Activated CD4-positive, alpha-beta T cell treated with anti-CD3 and anti-CD28 coated beads, Interleukin-10, Interleukin-2, amounts not matched to agents 100 ng/mL and 50 ng/mL, durations not matched to agents 16 hours and 8 hours (primary cell): ENCODE measurements at places on chromosomes 2 and 18.

GRCh38 chr2:200862532-200863000 is 1.9 kb downstream of the CLK1 start:
- DNase-seq, result peak; percentile 86

DNA sequence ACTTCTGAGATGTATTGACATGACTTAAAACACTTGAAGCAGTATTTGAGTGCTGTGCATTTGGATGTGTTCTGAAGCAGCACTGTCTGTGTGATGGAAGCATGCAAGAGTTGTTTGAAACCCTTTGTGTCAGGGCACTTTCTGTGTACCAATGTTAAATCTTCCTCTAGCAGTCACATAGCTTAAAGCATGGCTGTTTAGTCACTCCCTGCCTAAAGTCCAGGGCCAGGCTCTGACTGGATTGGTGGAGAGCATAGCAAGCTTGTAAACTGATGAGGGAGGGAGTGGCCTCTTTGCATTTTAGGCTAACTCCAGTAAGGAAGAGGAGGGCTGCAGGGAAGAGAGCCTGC is 73.5 kb downstream of the MYO1B start:
- DNase-seq, result no peak

- DNase-seq, result peak; percentile 61
Measured at GRCh38 chr2:196230061-196230854, 58.9 kb upstream of the STK17B start.

DNA sequence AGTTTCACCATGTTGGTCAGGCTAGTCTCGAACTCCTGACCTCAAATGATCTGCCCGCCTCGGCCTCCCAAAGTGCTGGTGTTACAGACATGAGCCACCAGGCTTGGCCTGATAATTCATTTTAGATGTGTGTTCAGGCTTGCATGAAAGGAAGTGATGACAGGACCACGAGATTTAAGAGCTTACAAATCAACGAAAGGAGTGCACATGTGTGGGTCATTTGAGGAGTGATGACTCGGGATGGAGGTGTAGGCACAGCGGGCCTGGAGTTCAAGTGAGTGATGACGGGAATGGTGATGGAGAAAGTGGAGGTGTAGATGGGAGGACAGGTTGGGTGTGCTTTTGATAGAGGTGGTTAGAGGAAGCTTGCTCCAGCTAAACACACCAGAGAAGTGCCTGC is 742.4 kb downstream of the GALR1 start:
- no peak for DNase-seq

GRCh38 chr2:117621326-117621725 is 193.2 kb upstream of the DDX18 start:
- DNase-seq, result no peak

GRCh38 chr2:238030422-238031155 is 30.2 kb upstream of the SCLY start:
- no peak for DNase-seq

GRCh38 chr2:148726228-148726627 is 81.7 kb downstream of the EPC2 start:
- DNase-seq, result peak; percentile 21

GRCh38 chr2:44680424-44680971 is 261.0 kb upstream of the SIX3 start:
- DNase-seq, result no peak

DNA sequence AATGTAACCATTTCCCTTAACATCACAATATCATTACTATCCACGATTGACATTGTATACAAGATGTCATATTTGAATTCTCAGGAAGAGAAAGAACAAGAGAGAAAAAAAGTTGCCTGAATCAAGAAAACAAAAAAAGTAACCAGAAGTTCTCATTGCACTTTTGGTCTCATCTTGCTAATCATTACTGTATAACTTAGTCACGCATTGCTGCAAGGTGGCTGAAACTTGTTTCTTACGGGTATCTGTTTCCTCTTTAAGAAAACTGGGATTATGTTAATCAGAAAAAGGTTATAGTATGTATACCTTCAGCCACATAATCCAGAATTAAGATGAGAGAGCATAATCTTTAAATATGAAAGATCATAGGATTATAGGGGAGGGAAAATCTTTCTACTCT is 639.7 kb upstream of the SYT4 start:
- DNase-seq, result no peak

- DNase-seq, result no peak
Measured at GRCh38 chr2:236758406-236758805, 188.8 kb downstream of the ACKR3 start.

DNA sequence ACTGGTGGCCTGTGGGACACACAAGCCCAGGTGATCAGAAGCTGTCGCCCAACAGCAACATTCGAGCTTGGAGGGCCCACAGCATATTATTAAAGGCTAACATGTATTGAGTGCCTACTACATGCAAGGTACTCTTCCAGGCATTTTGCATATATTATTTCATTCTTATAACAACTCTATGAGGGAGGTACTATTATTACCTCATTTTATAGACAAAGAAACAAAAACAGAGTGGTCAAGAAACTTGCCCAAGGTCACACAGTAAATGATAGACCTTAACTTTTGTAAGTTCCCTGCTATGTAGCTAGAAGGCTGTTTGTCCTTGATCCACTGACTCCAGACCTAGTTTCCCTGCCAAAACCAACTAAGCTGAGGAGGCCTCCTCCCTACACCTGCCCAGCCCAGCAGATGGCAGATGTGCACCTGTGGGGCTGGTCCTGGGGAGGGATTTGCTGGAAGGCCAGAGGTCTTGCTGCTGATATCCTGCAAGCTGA is 35.7 kb downstream of the KANSL3 start:
- no peak for DNase-seq
